ENCODE measurements at places on chromosomes 3 and 15. TPM values are rescaled to one million over a fixed set of nuclear protein-coding genes. Genes with fewer than 3 reads are reported as not detected.

The TLR9 gene
- 0.18 TPM for polyA plus RNA-seq

The TRIM59 gene
- 25.9 TPM for polyA plus RNA-seq

The CHRNA7 gene
- 37.3 TPM for polyA plus RNA-seq

The NAA80 gene
- polyA plus RNA-seq: 9.8 TPM

The RTP4 gene
- polyA plus RNA-seq: 0.70 TPM

The SPINK8 gene
- 0.43 TPM for polyA plus RNA-seq

The PAK6 gene
- polyA plus RNA-seq: 6.5 TPM

The BTLA gene
- 0.83 TPM for polyA plus RNA-seq

The GPR160 gene
- polyA plus RNA-seq: 26.2 TPM

The GOLGA6L7 gene
- polyA plus RNA-seq: 1.1 TPM

The STRA6 gene
- polyA plus RNA-seq: 41.7 TPM

The ARMC8 gene
- 55.3 TPM for polyA plus RNA-seq

The KIF7 gene
- polyA plus RNA-seq: 13.7 TPM

The IL17RC gene
- 38.3 TPM for polyA plus RNA-seq

The SST gene
- not detected for polyA plus RNA-seq

The KNG1 gene
- 56.9 TPM for polyA plus RNA-seq

The PLA2G4B gene
- polyA plus RNA-seq: 16.4 TPM

The C3orf85 gene
- 17.9 TPM for polyA plus RNA-seq
